Small intestine (tissue), 16 donors: ENCODE measurements at places on chromosomes 5 and 9.

GRCh38 chr5:111066261-111066938 lies 5.1 kb upstream of the TSLP start:
- peaks cover 2% of the 10 kb centered on the region for H3K27me3 ChIP-seq
- no peaks in the 10 kb centered on the region for H3K36me3 ChIP-seq

GRCh38 chr9:130422546-130422945 lies 22.2 kb upstream of the ASS1 start:
- no peak overlapping the region for H3K27ac ChIP-seq
- no peak overlapping the region for H3K4me3 ChIP-seq
- DNase-seq, result no peak
- no peaks in the 10 kb centered on the region for H3K27me3 ChIP-seq
- no peaks in the 10 kb centered on the region for H3K36me3 ChIP-seq

DNA sequence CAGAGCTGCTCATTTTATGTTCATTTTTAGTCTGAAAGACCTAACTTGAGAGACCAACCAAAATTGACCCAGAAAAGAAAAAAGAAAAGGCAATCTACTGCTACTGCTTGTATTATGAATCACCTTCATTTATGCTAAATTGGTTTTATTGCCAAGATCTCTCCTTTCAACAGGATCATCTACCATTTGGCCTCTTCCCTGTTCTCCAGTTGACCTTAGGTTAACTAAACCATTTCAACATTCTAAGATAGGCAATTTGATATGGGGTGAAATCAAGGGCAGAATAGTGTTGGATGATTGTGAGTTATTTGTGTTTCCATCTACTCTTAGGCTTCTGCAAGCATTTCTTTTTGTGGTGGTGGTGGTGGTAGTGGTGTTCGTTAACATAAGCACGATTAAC lies 48.3 kb upstream of the POU4F3 start:
- no peaks in the 10 kb centered on the region for H3K27me3 ChIP-seq
- H3K4me1 ChIP-seq, result no peaks in the 10 kb centered on the region
- DNase-seq, result no peak
- H3K4me3 ChIP-seq, result no peak overlapping the region

DNA sequence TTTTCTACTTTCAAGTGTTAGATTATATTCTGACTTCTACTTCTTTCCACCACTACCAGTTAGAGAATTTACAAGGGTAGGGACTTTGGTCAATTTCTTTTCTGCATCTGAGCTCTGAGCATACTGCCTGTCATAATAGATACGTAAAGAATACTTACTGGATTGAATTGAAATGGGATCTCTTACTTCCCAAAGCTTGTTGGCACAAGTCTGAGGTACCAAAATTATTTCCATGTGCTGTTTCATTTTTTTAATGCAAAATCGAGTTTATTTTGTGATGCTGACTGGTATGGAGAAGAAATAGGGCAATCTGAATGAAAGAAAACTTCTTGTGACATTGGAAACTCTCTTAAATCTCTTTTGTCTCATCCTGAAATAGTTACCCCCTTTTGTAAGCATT lies 428.9 kb downstream of the SPATA31D1 start:
- no peaks in the 10 kb centered on the region for H3K36me3 ChIP-seq
- H3K4me1 ChIP-seq, result no peaks in the 10 kb centered on the region
- H3K27me3 ChIP-seq, result no peaks in the 10 kb centered on the region
- no peak overlapping the region for H3K4me3 ChIP-seq
- no peak overlapping the region for H3K27ac ChIP-seq
- DNase-seq, result no peak

DNA sequence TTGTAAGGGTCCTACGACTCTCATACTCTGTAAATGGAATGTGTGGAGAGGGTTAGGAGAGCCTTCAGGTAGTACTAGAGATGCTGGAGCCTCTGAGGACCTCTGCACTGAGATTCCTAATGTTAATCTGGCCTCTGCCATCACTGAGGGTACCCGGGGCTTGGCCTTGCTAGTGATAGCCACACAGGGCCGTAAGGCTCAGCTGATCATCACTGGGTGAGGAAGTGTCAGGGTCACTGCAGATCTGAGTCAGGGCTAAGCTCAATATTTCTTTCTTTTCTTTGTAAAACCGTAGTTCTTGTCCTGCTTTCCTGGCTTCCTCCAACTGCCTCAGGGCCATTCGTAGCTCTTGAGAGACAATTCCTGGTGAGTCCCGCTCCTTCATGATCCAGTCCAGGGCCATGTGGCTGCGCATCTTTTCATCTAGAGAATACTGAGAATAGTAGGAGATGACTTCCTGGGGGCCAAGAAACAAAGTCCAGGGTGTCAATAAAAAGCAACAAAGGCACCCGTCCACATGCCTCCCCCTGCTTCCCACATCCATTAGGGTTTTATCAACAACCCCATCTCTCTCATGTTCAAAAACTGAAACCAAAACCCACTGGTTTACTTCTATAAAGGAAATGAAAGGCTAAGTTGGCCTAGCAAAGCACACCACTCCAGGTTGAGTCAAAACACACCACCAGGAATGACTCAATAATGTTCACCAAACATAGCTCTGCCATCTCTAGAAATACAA lies 47.7 kb downstream of the LIX1 start:
- H3K27me3 ChIP-seq, result no peaks in the 10 kb centered on the region
- no peaks in the 10 kb centered on the region for H3K4me1 ChIP-seq
- H3K27ac ChIP-seq, result no peak overlapping the region
- H3K4me3 ChIP-seq, result no peak overlapping the region

GRCh38 chr5:145946112-145946861 lies 9.9 kb downstream of the SH3RF2 start:
- no peaks in the 10 kb centered on the region for H3K36me3 ChIP-seq
- peak; percentile 78 for DNase-seq
- H3K27me3 ChIP-seq, result no peaks in the 10 kb centered on the region
- H3K27ac ChIP-seq, result peak overlapping the region; percentile 55
- H3K4me1 ChIP-seq, result peaks cover 4% of the 10 kb centered on the region

DNA sequence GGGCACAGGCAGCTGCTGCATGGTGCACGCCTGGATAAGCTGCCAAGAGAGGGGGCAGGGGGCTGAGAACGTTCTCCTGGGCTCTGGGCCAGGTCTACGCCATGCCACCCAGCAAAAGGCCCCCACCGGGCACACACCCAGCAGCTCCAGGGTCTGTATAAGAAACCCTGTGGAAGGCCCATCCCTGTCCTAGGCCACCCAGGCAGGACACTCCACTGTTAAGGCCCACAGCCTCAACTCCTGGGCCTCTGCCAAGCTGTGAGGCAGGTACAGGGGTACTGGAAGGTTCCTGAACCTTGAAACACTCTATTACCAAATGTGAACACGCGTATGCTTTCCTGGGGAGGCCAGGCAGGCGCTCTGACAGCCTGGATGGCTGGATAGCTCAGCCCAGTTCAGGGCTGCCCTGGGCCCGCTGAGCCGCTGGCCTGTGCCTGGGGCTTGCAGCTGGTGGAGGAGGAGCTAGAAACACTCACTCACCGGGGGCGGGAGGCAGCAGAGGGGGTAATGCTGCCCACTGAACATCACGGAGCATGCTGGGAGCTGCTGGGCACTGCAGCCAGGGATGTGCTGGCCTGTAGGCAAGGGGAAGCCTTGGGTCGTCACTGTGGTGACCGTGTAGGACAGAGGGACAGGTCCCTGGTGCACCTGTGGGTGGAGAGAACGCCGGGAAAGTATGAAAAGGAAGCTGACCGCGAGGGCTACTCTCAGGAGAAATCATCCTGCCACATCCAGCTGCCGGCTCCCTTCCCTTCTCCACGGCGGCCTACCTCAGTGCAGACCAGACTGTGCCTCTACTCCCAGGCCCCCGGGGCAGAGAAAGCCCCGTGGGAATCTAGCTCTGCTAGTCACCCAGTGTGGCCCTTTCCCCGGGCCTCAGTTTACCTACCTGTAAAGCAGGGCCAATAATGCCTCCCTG lies 6.0 kb downstream of the RNF44 start:
- peaks cover 38% of the 10 kb centered on the region for H3K36me3 ChIP-seq
- DNase-seq, result no peak

DNA sequence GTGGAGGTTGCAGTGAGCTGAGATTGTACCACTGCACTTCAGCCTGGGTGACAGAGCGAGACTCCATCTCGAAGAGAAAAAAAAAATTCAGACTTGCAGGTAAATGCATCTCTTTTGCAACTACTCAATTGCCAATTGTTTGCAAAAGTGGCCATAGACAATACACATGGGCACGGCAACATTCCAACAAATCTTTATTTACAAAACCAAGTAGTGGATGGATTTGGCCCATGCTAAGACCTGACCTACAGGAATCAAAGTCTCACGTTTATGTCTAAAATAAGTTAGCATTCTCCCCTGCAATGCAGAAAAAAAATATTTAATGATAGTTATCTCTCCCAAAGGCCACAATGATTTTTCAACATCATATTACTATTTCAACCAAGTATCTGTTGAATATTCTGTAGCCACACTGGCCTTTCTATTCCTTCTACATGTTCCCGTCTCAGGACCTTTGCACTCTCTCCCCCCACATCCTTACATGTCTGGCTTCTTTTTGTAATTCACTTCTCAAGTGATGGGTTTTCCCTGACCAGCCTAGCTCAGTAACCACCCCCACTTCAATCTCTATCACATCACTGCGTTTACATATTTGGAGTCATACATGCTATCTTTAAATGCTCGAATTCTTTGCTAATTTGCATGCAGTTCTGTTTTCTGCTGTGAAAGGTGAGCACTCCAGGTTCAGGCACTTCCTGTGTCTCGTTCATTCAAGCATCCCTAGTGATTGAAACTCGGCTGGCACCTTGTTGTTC lies 54.2 kb downstream of the FNBP1 start:
- H3K4me1 ChIP-seq, result no peaks in the 10 kb centered on the region
- DNase-seq, result no peak
- no peak overlapping the region for H3K27ac ChIP-seq

DNA sequence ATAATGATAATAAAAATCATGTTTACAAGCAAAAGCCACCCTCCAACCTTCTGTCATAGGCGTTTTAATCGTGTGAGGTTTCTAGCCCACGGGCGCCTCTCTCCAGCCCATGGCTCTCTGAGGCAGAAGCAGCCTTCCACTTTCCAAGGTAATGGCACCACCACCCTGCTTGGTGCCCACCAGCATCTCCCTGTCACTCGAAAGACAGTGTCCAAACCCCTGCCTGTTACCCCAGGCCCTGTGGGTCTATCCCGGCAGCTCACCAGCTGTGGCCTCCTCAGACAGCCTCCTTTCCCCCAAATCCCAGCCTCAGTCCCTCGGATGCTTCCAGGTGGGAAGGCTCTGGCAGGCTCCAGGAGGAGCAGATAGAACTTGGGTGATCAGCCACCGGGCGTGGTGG lies 123.8 kb upstream of the LPCAT1 start:
- no peak overlapping the region for H3K4me3 ChIP-seq
- peaks cover 44% of the 10 kb centered on the region for H3K27me3 ChIP-seq
- H3K27ac ChIP-seq, result no peak overlapping the region
- H3K36me3 ChIP-seq, result no peaks in the 10 kb centered on the region

DNA sequence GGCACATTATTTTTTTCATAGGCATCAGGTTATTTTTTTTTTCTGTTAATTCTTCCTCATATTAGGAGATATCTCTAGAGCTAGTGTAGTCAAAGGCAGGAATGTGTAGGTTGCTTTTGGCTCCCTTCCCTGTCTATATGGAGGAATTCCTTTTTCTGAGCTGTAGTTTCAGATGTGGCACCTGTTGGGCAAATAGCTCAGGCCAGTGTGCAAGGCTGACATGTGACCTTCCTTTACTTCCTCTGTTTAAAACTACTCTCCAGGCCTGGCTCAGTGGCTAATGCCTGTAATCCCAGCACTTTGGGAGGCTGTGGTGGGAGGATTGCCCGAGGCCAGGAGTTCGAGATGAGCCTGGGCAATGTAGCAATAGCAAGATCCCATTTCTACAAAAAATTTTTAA lies 40.5 kb upstream of the KIAA1958 start:
- DNase-seq, result no peak
- H3K27ac ChIP-seq, result no peak overlapping the region
- peaks cover 2% of the 10 kb centered on the region for H3K36me3 ChIP-seq
- H3K27me3 ChIP-seq, result no peaks in the 10 kb centered on the region

GRCh38 chr5:96658272-96658671 lies 3.9 kb upstream of the CAST start:
- H3K27ac ChIP-seq, result no peak overlapping the region
- no peak overlapping the region for H3K4me3 ChIP-seq
- no peak for DNase-seq
- no peaks in the 10 kb centered on the region for H3K27me3 ChIP-seq

DNA sequence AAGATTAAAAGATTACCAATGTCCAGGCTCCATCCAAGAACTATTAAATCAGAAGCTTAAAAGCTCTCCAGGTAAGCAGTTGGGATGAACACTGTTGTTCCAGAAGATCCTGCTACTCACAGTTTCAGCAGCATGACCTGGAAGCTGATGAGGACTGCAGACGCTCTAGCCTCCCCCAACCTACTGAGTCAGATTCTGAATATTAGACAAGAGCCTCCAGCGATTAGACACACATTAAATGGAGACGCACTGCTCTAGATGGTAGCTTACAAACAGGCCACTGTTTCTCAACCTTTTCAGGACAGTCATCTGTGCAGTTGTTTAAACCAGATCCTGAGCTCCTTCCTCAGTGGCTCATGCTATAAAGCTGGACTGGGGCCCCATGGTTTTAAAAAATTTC lies 54.3 kb downstream of the MTMR12 start:
- H3K4me3 ChIP-seq, result no peak overlapping the region
- H3K36me3 ChIP-seq, result peaks cover 49% of the 10 kb centered on the region
- H3K27ac ChIP-seq, result no peak overlapping the region
- no peaks in the 10 kb centered on the region for H3K27me3 ChIP-seq
- H3K4me1 ChIP-seq, result no peaks in the 10 kb centered on the region
- no peak for DNase-seq

- peak overlapping the region; percentile 90 for H3K4me3 ChIP-seq
- H3K27me3 ChIP-seq, result no peaks in the 10 kb centered on the region
- peak; percentile 63 for DNase-seq
- peaks cover 11% of the 10 kb centered on the region for H3K4me1 ChIP-seq
- H3K36me3 ChIP-seq, result no peaks in the 10 kb centered on the region
Measured at GRCh38 chr5:146447734-146448380, 724 bp downstream of the TCERG1 start.

GRCh38 chr9:37464426-37465248 lies 613 bp downstream of the ZBTB5 start:
- no peaks in the 10 kb centered on the region for H3K4me1 ChIP-seq
- H3K27me3 ChIP-seq, result no peaks in the 10 kb centered on the region
- peak; percentile 91 for DNase-seq

DNA sequence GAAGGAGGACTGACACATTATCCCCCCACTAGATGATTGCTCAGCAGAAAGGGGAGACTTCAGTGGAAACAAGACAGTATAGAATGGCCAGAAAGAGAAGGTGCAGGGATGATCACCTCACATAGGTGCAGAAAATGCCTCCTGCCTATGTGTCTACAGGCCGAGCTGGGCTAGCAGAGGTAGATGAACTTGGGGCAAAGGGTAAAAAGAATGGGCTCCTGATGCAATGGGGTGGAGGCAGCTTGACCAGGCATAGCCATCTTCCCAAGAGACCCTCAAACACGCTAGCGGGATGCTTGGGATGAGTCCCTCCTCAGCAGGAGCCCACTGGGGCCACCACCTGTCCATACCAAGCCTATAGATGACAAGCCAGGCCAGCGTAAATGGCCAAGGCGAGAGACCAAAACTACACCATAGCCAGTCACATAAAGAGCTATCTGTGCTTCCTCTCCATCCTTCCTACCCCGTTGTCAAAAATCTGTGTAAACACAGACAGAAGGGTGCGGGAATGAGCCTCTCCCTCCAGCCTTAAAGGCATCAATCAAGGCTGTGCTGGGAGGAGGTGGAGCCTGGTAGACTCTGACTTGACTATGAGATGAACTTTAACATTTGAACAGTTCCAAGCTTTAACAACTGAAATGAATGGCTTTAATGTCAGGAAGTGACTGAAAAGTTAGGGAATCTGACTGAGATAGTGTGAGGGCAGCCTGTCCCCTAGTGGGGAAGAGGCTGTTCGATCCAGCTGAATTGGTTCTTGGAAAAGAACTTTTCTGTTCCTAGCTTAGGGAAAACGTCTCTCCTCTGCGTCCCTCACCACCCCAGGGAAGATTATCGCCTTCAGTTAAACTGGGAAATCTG lies 10.4 kb downstream of the C9orf152 start:
- H3K4me1 ChIP-seq, result peaks cover 36% of the 10 kb centered on the region
- H3K36me3 ChIP-seq, result no peaks in the 10 kb centered on the region
- H3K27me3 ChIP-seq, result no peaks in the 10 kb centered on the region
- DNase-seq, result peak; percentile 76
- H3K4me3 ChIP-seq, result no peak overlapping the region
